AG09309 (cell line): ENCODE measurements at places on chromosomes 12 and 14.

DNA sequence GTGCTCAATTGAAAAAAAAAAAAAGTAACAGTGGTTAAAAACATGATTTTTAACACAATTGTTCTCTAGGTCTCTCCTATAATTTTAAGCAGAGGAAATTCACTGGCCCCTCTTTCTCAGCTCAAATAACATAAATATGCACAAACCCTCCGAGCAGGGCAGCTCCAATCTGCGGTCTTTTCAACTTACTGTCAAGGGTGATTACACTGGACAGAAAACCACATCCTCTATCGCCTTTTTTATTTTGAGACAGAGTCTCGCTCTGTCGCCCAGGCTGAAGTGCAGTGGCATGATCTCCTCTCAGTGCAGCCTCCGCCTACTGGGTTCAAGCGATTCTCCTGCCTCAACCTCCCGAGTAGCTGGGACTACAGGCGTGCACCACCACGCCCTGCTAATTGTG is 16.5 kb upstream of the GABARAPL1 start:
- no peak for DNase-seq

- no peak for DNase-seq
Observed at GRCh38 chr12:91417650-91418049, 235.0 kb upstream of the DCN start.

- DNase-seq = no peak
Observed at GRCh38 chr12:91974541-91975085, 171.0 kb downstream of the BTG1 start.

DNA sequence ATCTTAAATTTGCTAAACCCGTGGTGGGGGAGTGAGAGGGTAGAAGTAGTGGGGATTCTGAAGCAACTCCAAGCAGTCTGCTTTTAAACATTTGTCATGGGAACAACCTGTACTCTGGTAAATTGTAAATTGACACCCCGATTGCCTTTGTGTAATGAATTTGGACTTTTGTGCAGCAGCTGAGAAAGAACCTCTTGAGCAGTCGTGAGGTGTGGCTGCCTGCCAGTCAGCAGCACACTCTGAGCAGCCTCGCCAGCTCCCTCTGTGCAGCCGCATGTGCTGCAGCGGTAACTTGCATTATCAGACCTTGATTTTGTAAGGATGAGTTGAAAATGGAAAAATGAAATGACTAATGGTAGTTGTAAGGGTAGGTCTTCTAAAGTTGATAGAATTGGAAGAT is 74.3 kb downstream of the SUSD6 start:
- no peak for DNase-seq

- DNase-seq = peak; percentile 7
Observed at GRCh38 chr12:112837629-112838197, 46.2 kb downstream of the RPH3A start.

DNA sequence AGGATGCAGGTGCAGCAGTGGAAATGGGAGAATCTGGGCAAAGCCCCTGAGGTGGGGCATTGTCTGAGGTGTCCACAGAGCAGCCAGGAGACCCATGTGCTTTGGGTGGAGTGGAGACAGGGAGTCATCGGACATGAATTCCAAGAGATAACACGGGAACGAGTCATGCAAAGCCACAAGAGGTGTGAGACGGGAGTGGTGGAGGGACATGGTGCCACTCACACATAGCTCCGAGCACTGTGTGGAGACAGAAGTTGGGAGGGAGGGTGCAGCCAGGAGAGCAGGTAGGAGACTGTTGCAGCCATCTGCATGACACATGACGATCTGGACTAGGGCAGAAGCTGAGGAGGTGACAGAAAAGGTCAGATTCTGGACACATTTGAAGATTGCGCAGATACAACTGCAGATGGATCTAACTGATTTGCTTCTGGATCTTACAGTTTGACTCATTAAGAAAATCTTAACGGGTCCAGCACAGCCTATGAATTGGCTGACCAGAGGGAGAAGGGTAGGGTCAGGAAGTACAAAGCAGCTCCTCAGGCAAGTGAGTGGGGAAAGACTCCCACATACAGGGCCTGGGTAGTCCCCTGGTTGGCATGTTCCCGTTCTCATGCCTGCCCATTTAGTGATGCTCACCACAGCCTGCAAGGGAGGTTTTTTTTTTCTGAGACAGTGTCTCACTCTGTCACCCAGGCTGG is 379.8 kb downstream of the FUT8 start:
- no peak for DNase-seq

DNA sequence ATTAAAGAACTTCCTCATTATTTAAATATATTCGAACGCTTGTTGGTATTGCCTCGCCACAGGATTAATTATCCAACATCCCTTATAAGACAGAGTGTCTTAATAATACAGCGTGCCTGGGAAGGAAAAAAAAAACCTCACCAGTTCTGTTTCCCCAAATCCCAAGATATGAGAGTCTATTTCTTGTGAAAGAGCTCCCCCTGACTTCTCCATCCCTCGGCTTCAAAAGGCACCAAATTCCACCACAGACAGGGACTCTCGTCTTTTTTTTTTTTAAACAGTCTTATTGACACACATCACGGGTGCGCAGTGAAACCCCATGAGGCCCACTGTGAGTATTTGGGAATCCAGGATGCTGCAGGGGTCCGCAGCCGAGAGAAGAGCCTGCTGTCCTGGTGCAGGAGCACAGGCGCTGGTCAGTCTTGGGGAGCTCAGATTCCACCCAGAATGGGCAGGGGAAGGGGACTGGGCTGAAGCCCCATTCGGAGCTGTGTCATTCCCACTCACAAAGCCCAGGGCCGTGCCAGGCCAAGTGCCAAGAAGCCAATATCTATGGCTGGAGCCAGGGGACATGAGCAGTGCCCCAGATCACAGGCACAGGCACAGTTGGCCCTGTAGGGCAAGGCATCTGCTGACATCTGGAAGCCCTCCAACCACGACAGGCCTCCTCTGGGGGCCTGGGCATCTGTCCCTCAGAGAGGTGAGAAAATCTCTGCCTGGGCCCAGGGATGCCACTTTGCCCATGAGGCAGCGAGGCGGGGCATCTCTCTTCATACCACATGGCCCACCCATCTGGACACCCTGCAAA is 71.9 kb downstream of the BCL11B start:
- no peak for DNase-seq

- DNase-seq = no peak
Observed at GRCh38 chr14:104247336-104248202, 109.2 kb downstream of the KIF26A start.

- DNase-seq = no peak
Observed at GRCh38 chr14:94364037-94364436, 24.4 kb downstream of the SERPINA1 start.

DNA sequence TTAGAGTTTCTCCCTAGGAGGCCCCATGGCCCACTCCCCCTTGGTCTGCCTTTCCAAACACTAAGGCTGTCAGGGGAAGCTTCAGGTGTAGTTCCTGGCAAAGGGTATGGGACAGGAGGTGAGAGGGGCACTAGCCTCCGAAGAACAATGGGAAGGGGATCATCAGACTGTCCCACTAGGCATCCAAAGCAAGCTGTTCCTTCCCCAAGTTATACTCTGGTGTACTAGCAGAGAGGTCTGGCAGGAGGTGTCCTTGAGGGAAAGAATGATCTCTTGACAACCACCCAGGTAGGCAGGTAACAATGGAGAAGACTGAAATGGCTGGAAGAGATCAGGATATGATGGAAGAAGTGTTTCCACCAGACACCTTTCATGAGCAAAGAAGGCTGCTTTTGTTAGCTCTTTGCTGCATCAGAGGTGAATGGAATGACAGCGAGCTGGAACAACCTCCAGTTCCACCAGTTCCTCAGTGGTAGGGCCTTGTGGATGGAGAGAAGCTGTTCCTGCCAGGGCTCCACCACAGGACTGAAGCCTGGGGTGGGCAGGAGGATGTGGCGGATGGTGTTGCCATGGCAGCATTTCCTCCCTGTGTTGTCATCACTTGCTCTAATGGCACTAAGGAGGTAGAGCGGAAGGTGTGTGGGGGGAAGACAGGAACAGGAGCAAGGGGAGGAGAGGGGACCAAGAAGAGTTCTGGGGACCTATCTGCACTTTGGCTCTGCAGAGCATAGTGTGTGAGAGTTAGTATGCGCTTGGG is 2.3 kb upstream of the AGAP2 start:
- no peak for DNase-seq

DNA sequence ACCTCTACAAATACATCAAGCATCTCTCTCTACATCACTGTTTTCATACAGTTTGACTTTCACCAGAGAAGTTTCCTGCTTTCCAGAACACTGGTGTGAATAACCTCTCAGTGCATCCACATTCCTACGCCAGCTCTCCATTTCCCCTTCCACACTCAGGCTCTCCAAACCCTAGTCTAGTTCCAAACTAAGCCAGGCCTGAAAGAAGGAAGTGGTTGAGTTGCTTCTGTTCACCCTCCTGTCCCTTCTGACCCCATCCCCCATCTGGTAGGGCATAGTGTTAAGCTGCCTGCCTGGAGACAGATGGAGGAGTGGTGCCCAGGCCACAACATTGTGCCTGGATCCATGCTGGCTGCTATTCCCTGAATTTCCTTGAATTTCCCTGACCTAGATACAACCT is 132.4 kb downstream of the GPR65 start:
- DNase-seq = no peak

- DNase-seq = no peak
Observed at GRCh38 chr12:120465756-120466155, 3.8 kb downstream of the SRSF9 start.

- DNase-seq = no peak
Observed at GRCh38 chr14:91911474-91912032, 35.9 kb downstream of the FBLN5 start.

DNA sequence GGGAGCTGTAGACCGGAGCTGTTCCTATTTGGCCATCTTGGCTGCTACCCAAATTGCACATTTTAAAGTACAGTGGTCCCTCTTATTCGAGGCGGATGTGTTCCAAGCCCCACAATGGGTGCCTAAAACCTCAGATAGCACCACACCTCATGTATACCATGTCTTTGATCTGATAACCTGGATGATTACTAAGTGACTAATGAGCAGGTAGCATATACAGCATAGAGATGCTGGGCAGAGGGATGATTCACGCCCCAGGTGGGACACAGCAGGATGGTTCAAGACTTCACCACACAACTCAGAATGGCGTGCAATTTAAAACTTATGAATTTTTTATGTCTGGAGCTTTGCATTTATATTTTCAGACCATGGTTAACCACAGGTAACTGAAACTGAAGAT is 255.0 kb downstream of the AKAP6 start:
- no peak for DNase-seq

DNA sequence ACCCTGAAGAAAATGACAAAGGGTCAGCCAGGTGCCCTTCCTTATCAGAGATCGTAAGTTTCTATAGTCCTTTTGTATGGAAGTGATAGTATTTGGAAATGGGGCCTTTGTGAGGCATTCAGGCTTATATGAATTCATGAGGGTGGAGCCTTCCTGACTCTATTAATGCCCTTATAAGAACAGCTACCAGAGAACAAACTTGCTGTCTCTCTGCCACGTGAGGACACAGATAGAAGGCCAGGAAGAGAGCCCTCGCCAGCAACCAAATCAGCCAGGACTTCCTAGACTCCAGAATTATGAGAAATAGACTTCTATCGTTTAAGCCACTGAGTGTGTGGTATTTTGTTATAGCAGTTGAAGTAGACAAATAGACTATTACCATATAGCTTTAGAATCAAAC is 36.7 kb downstream of the TRMT5 start:
- DNase-seq = no peak

DNA sequence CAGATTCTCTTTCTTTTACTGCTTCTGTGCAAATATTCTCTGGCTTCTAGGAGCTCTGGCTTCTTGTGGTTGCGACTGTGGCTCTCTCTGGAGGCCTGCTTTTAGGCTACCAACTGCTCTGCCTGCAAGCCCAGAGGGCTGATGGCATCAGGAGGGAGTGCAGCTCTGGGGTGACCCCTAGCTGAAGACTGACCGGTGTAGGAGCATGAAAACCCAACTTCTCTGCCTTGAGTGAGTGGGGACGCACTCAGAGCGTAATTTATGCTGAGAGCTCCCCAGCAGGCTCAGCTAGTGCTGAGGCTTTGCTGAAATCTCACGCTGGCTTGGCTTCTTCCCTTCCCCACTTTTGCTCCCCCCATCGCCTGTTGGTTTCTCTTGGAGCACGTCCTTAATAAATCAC is 29.9 kb upstream of the RBM19 start:
- no peak for DNase-seq

- no peak for DNase-seq
Observed at GRCh38 chr12:83805873-83806272, 1106.7 kb downstream of the SLC6A15 start.

GRCh38 chr12:86663716-86664115 is 407.5 kb upstream of the MGAT4C start:
- no peak for DNase-seq

DNA sequence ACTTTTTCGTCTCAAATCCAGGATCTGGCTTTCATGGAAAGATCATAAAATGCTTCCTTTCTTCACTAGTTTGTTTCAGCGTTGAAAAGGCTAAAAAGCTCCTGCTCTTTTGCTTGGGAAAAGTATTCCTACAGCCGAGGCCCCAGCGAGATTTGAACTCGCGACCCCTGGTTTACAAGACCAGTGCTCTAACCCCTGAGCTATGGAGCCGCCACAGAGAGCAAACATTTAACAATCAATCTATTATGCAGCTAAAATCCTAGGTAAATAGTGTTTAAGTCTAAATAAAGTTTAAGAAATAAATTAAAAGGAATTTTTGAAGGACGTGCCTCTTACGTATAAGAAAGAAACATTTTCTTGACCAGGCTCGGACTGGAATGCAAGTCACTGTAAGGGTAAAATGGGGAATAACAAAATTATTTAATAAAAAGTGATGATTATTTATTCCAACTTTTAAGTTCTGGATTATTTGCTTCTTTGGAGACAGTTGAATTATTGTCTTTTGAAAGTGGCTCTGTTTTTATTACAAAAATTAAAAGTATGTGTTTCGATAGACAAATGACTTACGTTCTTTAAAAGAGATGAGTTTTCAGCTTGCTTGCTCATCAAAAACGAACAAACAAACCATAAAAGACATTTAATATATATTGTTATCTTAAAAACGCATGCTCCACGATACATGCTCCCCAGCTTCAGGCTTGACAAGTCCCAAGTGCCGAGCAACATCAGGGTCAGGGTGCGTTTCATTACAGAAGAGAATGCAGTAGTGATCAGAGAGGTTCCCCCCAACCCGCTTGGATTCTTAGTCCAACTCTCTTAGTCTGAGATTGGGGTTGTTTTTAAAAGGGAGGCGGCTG is 10.2 kb downstream of the OR6S1 start:
- DNase-seq = no peak

DNA sequence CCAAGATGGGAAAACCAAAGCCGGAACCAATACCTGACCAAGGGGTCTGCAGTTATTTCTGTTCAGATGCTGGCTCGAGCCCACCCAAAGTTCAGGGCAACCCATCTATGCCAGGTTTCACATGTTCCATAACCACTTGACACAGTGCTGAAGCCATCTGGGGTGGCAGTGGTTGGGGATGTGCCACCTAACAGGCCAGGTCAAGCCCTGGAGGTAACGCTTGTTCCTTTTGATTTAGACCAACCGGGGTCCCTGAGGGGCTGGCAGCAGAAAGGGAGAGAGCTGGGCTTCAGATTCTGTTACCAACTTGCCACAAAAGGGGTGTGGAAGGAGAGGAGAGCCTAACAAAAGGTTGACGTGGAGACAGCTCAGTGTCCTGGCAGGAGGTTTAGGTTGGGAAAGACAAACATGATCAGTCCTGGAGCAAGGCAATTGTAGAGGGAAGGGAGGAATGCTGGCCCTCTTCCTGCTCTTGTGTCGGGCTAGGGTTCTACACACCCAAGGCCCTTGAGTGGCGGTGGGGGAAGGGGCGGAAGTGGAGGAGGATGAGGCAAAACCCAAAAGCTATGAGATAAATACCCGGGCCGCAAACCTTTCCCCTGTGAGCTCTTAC is 31.9 kb downstream of the CACNA2D4 start:
- no peak for DNase-seq

- peak; percentile 63 for DNase-seq
Observed at GRCh38 chr12:12661086-12661856, 34.7 kb downstream of the GPR19 start.
